ENCODE measurements at places on chromosomes 4 and X. TPM values are rescaled to one million over a fixed set of nuclear protein-coding genes. Genes with fewer than 3 reads are reported as not detected.

- no peak for DNase-seq
- H3K4me1 ChIP-seq, result no peaks in the 10 kb centered on the region
- no peak overlapping the region for H3K4me3 ChIP-seq
- H3K36me3 ChIP-seq, result no peaks in the 10 kb centered on the region
- no peaks in the 10 kb centered on the region for H3K27me3 ChIP-seq
- no peak overlapping the region for H3K27ac ChIP-seq
Measured at GRCh38 chr4:5112333-5113095, 61.2 kb downstream of the STK32B start.

GRCh38 chrX:11050013-11050412 lies 61.1 kb upstream of the HCCS start:
- no peak for DNase-seq
- no peaks in the 10 kb centered on the region for H3K36me3 ChIP-seq
- H3K4me3 ChIP-seq, result no peak overlapping the region
- H3K27ac ChIP-seq, result no peak overlapping the region
- no peaks in the 10 kb centered on the region for H3K4me1 ChIP-seq

- peaks cover 5% of the 10 kb centered on the region for H3K4me1 ChIP-seq
- no peak overlapping the region for H3K27ac ChIP-seq
- H3K4me3 ChIP-seq, result no peak overlapping the region
Measured at GRCh38 chr4:55340266-55340665, 5.8 kb upstream of the SRD5A3 start.

- H3K27ac ChIP-seq, result no peak overlapping the region
- no peaks in the 10 kb centered on the region for H3K36me3 ChIP-seq
- H3K4me1 ChIP-seq, result no peaks in the 10 kb centered on the region
- no peak overlapping the region for H3K4me3 ChIP-seq
- no peaks in the 10 kb centered on the region for H3K27me3 ChIP-seq
Measured at GRCh38 chrX:137988470-137988869, 422.5 kb downstream of the ZIC3 start.

- no peaks in the 10 kb centered on the region for H3K4me1 ChIP-seq
- H3K27me3 ChIP-seq, result no peaks in the 10 kb centered on the region
- DNase-seq, result no peak
- H3K36me3 ChIP-seq, result no peaks in the 10 kb centered on the region
- H3K4me3 ChIP-seq, result no peak within 1 kb of the TSS
Measured at GRCh38 chrX:155022585-155022984, at the start of gene F8. TSS of gene F8 (minus strand) at chrX:155022723. CDS start at chrX:155022552, 171 bp downstream.

- no peak overlapping the region for H3K4me3 ChIP-seq
- no peak overlapping the region for H3K27ac ChIP-seq
- DNase-seq, result no peak
- peaks cover 8% of the 10 kb centered on the region for H3K27me3 ChIP-seq
Measured at GRCh38 chr4:55161739-55162138, 36.3 kb upstream of the KDR start.

- peaks cover 26% of the 10 kb centered on the region for H3K36me3 ChIP-seq
- no peaks in the 10 kb centered on the region for H3K27me3 ChIP-seq
- DNase-seq, result peak; percentile 68
- H3K4me3 ChIP-seq, result no peak overlapping the region
- H3K4me1 ChIP-seq, result no peaks in the 10 kb centered on the region
- no peak overlapping the region for H3K27ac ChIP-seq
Measured at GRCh38 chr4:39469429-39470077, 10.7 kb downstream of the LIAS start.

GRCh38 chr4:82555276-82555675 lies 6.5 kb downstream of the TMEM150C start:
- H3K27ac ChIP-seq, result no peak overlapping the region
- no peak overlapping the region for H3K4me3 ChIP-seq
- peaks cover 9% of the 10 kb centered on the region for H3K27me3 ChIP-seq

GRCh38 chr4:185520119-185520518 lies 15.2 kb downstream of the PDLIM3 start:
- DNase-seq, result no peak
- no peaks in the 10 kb centered on the region for H3K4me1 ChIP-seq
- H3K27ac ChIP-seq, result no peak overlapping the region
- H3K27me3 ChIP-seq, result peaks cover 11% of the 10 kb centered on the region
- no peaks in the 10 kb centered on the region for H3K36me3 ChIP-seq

GRCh38 chrX:77264490-77264889 lies 182.7 kb upstream of the FGF16 start:
- DNase-seq, result no peak
- H3K4me3 ChIP-seq, result no peak overlapping the region
- H3K4me1 ChIP-seq, result no peaks in the 10 kb centered on the region
- H3K27me3 ChIP-seq, result no peaks in the 10 kb centered on the region
- H3K36me3 ChIP-seq, result no peaks in the 10 kb centered on the region

DNA sequence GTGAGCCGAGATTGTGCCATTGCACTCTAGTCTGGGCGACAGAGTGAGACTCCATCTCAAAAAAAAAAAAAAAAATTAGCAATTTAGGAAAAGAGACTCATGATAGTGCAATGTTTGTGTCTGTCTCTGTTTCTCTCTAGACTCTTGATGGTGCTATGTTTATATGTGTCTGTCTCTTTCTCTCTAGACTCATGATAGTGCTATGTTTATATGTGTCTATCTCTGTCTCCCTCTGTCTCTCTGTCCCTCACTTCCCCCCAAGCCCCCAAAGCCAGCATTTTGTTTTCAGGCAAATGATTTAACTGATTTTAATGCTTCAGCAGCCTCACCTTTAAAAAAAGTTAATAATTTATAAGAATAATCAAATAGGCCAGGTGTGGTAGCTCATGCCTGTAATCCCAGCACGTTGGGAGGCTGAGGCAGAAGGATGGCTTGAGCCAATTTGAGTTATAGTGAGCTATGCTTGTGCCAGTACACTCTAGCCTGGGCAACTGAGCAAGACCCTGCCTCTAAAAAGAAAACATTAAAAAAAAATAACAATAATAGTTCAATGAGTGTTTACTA lies 6.9 kb downstream of the MOB1B start:
- H3K27me3 ChIP-seq, result no peaks in the 10 kb centered on the region
- no peaks in the 10 kb centered on the region for H3K4me1 ChIP-seq
- no peak overlapping the region for H3K27ac ChIP-seq

DNA sequence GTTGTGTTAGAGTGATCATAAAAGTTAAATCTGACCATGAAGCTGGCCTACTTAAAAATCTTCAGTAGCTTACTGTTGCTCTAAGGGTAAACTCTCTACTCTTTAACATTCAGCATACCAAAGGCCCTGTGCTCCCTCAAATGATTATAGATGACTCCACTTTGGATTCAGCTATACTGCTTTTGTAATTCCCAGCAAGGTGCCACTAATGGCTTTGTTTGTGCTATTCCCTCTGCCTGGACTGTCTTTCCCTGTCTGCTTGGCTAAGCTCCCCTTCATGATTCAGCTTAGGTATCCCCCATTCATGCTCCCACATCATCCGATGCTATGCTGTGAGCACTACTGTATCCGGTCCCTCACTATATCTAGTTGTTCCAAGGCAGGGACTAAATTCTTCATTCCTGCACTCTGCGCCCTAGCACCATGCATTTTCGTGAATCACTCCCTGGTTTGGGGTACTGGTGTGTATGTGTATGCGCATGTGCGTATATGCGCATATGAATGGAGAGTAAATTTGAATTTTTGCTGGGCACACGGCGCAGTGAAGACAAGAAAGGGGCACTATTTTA lies 453 bp upstream of the PBDC1 start:
- H3K4me1 ChIP-seq, result peaks cover 6% of the 10 kb centered on the region
- H3K27me3 ChIP-seq, result no peaks in the 10 kb centered on the region
- peak overlapping the region; percentile 54 for H3K4me3 ChIP-seq
- peak overlapping the region; percentile 88 for H3K27ac ChIP-seq
- peaks cover 7% of the 10 kb centered on the region for H3K36me3 ChIP-seq

GRCh38 chr4:15695240-15695699 lies 7.6 kb upstream of the BST1 start:
- H3K27ac ChIP-seq, result no peak overlapping the region
- no peaks in the 10 kb centered on the region for H3K36me3 ChIP-seq
- H3K4me3 ChIP-seq, result no peak overlapping the region
- H3K4me1 ChIP-seq, result no peaks in the 10 kb centered on the region
- DNase-seq, result no peak
- H3K27me3 ChIP-seq, result no peaks in the 10 kb centered on the region

- H3K27ac ChIP-seq, result no peak overlapping the region
- DNase-seq, result no peak
- no peaks in the 10 kb centered on the region for H3K36me3 ChIP-seq
- H3K4me1 ChIP-seq, result no peaks in the 10 kb centered on the region
- H3K27me3 ChIP-seq, result no peaks in the 10 kb centered on the region
- H3K4me3 ChIP-seq, result no peak overlapping the region
Measured at GRCh38 chr4:158121161-158121579, 51.7 kb downstream of the GASK1B start.

GRCh38 chr4:110004556-110004955 lies 91.9 kb downstream of the EGF start:
- H3K27me3 ChIP-seq, result no peaks in the 10 kb centered on the region
- no peaks in the 10 kb centered on the region for H3K4me1 ChIP-seq
- no peak overlapping the region for H3K4me3 ChIP-seq
- no peak for DNase-seq
- no peaks in the 10 kb centered on the region for H3K36me3 ChIP-seq

The NAT8L gene
- total RNA-seq, result not detected

The STAP1 gene
- total RNA-seq, result 11.3 TPM

The F11 gene
- total RNA-seq, result 1.1 TPM
